ENCODE measurements at places on chromosomes 13 and 19. TPM values are rescaled to one million over a fixed set of nuclear protein-coding genes. Genes with fewer than 3 reads are reported as not detected.

The THSD8 gene
- total RNA-seq = not detected

The PEPD gene
- total RNA-seq = 48.2 TPM

The CBLC gene
- total RNA-seq = under 0.01 TPM

The ZNF222 gene
- 6.3 TPM for total RNA-seq
